ENCODE measurements at places on chromosomes 1 and 21.
A peak's percentile ranks its signal among the peaks of the same experiment; 100 is the strongest.

DNA sequence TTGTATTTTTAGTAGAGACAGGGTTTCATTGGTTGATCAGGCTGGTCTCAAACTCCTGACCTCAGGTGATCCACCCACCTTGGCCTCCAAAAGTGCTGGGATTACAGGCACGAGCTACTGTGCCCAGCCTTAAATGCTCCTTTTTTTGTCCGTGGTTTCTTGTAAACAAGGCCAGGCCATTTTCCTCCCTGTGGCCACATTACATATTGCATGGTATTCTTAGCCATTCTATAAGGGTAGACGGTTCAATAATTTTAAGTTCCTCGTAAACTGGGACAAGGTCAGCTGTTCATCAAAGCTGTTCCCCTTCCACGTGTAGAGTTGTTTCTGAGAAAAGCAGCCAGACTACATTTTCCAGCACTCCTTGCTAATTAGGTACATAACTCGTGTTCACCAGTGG is 10.3 kb upstream of the LUZP1 start:
- no peak for DNase-seq

- DNase-seq, result no peak
Measured at GRCh38 chr1:200670242-200671118, 773 bp upstream of the DDX59 start.

DNA sequence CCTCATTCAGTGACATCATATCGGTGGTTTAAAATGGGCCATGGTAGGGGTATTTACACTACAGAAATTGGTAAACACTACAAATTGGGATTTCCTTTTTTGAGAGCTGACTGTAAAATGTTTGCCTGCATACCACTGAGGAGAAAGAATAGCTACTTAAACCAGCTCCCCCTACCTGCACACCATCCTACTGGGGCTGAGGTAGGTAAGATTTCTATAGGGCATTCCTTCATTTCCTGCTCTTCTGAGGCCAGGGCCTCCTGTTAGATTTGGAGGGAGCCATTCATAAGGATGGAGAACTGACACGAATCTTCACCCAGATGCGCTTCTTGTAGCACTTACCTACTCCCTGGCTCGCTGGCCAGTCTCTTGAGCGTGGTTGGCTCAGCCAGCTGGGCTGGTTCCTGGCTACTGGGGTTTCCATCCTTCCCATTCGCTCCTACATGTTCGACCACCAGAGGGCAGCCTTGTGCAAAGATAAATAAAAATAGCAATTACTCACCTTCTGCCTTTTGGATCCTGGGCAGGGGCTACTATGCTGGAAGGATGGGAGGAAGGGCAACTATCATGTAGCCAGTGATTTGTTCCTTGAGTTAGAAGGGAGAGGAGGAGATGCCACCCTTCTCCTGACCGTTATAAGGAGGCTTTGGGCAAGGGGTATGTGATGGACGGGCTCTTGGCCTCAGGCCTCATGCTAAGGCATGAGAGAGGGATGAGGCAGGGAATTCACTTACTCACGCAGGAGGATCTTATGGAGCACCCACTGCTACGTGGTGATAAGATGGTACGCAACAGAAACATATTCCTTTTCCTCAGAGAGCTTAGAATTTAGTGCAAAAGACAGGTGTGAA is 10.7 kb downstream of the OPTC start:
- DNase-seq, result peak; percentile 96

GRCh38 chr1:182629499-182630096 is 25.4 kb upstream of the RGS16 start:
- DNase-seq, result no peak

GRCh38 chr21:15071009-15071408 is 6.2 kb upstream of the NRIP1 start:
- DNase-seq, result no peak

DNA sequence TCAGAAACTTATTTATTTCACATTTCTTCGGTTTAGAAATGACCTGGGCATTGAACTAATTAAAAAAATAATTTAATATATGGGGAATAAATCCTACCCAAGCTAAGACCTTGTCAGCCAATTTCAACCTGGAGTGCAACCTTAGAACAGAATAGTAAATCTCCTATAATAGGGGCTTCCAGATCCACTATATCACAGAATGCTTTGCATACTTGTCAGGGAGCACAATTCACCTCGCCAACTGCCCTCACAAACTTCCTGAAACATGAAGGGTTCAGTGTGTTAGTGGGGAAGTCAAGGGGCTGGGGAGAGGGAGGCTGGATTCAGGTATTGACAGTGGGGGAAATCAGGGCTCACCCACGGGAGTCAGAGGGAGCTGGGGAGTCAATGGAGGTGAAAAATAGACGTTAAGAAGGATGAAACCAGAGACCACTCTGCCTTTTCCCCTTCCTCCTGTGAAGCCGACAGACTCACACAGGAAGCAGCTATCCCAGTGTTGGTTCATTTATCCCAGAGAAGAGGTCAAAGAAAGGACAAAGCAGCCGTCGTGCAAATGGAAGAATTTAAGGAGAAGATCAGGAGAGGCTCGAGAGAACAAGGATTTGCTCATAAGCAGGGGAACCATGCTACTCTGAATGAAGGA is 453.3 kb downstream of the NUF2 start:
- DNase-seq, result peak; percentile 44

DNA sequence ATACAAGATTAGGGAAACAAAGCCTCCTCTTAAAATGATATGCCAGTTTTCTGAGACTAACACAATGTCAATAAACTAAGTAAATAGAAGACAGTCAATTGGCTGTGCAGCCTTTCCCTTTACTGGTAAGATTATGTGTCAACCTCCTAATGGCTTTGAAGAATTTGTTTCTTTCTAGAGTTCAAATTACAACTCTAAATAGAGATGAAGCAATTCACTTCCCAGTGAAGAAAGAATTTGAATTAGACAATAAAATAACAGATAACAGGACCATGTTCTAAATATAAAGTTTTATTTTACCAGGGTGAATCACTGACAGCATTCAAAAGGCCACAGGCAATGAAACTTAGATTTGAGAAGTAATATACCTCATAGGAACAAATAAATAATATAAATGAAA is 680.3 kb downstream of the PLA2G4A start:
- no peak for DNase-seq

GRCh38 chr1:63073309-63074306 is 248.8 kb upstream of the FOXD3 start:
- peak; percentile 82 for DNase-seq

DNA sequence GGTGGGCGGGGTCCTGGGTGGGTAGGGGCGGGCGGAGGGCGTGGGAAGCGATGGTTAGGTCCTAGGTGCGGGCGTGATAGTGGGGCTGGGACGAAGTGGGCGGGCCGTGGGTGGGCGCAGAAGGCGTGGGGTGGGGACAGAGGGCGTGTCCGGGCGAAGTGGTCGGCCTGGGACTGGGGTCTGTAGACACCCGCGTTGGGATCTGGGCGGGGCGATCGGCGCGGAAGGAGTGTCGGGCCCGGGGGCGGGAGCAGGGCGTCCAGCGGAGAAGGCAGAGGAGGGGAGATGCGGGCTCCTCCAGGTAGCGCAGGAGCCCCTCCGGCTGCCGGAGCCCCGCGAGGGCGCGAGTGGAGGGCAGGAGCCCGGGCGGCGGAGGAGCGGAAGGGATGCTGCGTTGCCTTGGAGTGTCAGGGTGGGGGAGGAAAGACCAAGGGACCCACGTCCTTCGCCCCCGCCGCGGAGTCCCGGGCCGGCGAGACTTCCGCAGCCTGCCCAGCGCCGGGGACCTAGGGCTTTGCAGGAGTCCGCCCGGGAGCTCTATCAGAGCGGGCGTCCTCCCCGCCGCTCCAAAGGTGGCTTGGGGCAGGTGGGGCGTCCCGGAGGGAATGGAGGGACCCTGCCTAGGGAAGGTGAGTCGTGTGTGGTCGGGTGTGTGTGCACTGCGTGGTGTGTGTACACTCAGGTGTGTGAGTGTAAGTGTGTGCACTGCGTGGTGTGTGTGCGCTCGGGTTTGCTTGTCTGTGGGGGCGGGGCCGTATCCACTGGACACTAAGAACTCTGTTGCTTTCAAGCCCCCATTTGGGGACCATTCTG is 27.0 kb upstream of the PRSS38 start:
- peak; percentile 80 for DNase-seq

DNA sequence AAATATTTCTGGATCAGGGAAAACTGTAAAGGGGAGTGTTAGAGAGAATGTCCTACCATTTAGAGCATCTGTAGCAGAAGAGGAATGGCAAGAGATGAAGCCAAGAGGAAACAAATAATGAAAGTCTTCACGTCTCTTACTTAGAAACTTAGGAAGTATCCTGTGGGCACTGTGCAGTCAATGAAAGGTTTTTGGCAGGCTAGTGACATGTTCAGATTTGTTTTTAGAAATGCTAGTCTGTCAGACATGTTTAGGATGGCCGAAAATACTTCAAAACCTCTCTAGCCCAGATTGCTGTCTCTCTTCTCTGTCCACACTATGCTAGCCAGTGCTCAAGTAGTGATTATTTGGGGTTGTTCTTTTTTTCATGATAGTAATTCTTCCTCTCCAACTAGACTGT is 48.6 kb upstream of the RGL1 start:
- no peak for DNase-seq

- DNase-seq, result peak; percentile 57
Measured at GRCh38 chr1:115877511-115877910, 36.6 kb upstream of the NHLH2 start.

DNA sequence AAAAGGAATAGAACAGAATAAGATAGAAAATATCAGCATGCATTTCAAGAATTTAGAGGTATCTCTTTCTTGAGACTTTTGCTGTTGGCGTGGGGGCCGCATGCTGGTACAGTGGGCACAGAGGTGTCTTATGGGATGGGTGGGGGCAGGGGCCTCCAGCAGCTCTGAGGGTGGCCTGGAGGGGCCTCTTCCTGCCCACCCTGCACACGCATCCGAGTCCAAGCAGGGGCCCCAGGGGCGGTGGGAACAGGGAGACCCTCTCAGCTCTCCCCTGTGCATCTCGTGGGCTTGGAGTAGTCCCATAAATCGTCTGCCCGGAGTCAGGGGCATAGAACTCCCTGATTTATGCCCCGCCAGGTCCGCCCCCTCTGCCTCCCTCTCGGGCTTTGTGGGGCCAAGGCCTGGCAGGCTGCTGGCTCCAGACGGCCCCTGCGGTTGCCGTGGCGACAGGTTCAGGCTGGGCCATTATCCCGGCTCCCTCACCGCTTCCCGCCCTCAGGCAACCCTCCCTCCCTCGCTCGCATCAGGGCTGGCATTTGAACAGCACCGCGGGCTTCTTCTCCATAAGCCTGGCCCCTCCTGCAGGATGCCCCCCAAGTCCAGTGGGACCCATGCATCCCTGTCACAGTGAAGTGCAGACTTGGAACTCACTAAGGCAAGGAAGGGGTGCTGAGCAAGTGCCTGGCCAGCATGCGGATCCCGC is 133.2 kb upstream of the ZBTB40 start:
- peak; percentile 90 for DNase-seq

GRCh38 chr1:119959268-119960220 is 63.2 kb upstream of the ADAM30 start:
- DNase-seq, result no peak

- DNase-seq, result no peak
Measured at GRCh38 chr21:30306884-30307283, 13.2 kb downstream of the KRTAP26-1 start.

DNA sequence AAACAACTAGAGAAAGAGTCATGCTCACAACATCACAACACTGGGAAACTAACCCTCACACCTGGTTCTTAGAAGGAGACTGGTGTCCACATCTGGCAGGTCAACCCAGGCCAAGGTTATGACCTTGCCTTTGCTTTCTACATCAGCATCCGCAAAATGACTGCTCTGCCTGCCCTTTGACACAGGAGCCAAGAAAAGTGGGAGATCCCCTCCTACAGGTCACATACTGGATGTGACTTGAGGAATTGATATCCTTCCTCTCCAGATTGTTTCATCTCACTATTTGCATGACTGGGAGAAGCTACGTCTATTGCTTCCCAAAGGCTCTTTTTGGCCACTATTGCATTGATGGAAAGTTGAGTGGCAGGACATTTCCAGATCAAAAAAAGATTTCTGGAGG is 115.5 kb downstream of the MIS18A start:
- no peak for DNase-seq
